ENCODE measurements at places on chromosomes 12 and 14.
A peak's percentile ranks its signal among the peaks of the same experiment; 100 is the strongest.

DNA sequence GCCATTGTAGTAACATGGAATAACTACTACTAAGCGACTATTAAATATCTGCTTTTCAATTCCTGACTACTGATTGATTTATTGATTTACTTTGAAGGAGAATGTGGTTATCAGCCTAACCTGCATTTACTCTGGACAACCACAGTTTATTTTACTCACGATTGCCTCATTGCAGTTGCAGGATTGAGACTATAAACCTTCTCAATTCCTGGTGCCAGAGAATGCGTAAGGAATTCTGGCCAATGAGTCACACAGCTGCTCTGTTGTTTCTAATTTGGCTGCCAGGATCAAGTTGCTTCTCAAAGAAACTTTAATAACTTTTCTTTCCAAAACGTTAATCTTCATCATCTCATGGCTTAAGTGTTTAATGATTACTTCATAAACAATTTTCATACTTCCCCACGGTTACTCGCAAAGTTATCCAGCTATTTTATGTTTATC is 13.1 kb upstream of the TMTC1 start:
- peak; percentile 82 for DNase-seq

- no peak for DNase-seq
Observed at GRCh38 chr14:77066578-77067172, 31.4 kb upstream of the CIPC start.

- DNase-seq: no peak
Observed at GRCh38 chr12:127012109-127012508, 1254.9 kb upstream of the TMEM132C start.

DNA sequence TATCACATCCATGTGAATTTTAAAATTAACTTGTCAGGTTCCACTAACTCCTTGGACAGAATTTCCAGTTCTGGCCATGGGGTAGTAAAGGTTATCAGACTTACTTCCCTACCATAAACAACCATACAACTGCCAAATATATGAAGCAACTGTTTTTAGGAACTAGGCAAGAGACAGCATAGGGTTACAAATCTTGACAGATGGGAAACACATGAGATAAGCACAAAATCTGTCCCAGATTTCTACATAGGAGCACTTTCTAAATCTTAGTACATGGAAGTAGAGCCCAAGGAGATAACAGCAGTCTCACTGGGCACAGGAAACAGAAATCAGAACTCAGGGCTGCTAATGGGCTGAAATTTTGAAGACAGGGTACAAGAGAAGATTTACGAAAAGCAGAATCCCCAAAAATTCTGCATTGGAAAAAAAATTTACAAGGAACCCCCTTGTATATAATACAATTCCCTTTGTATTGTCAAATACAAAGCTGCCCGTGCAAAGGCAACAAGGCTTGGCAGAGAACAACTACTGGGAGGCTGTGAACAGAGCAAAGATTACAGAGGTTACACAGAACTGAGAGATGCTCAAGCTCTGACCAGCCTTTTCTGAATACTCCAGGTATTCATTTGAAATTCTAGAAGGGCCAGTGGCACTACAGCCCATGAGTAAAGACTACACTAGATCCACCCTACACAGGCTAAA is 43.2 kb downstream of the GALNT4 start:
- no peak for DNase-seq

GRCh38 chr12:118055865-118056773 is 4.9 kb downstream of the WSB2 start:
- DNase-seq: no peak

DNA sequence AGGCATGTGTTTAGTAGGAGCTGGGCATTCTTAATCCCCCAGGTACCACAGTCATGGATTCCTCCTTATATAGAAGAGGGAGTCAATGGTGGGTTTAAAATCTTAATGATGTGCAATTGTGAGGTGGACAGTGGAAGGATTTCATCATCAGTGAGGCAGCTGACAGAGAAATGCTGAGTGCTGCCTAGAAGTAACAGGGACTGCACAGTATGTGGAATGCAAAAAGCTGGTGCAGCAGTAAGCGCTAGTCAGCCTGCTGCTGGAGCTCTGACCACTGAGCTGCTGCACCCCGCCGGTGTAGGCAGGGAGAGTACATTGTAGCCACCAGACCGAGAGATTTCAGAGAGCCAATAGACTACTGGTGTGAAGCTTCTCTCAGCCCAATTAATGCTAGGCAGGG is 80.5 kb upstream of the DACT1 start:
- DNase-seq: no peak

DNA sequence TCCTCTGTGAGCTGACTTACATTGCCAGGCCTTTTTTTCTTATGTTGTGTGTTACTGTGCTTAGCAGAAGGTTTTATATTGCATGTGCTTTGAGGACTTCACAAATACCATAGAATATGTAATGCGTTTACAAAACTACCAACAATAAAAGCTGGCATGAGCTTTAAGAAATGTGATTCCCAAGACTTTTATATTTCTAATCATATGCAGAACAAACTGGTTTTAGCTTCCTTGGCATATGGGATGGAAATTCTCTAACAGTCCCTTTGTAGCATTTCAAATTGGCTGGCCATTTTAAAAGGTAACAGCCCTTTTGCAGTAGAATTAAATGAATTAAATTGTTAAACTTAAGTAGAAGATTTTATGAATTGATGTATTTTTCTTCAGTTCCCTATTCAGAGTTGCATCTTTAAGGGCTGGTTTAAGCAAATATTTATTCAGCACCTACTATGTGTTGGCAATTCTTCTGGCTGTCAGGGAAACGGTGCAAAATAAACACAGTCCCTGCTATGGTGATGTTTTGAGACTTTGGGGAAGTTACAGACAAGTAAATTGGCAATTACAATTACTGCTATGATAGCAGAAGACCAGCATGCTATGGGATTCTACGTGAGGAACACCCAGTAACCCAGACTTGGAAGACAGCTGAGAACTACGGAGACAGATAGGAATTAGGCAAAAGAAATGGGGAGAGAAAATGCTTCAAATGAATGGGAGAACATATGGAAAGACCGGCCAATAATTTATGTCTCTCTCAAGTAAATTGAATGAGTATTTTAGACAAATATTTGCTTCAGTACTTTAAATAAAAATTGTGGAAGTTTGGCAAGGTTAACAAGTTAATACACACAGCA is 446.4 kb downstream of the EGLN3 start:
- no peak for DNase-seq

DNA sequence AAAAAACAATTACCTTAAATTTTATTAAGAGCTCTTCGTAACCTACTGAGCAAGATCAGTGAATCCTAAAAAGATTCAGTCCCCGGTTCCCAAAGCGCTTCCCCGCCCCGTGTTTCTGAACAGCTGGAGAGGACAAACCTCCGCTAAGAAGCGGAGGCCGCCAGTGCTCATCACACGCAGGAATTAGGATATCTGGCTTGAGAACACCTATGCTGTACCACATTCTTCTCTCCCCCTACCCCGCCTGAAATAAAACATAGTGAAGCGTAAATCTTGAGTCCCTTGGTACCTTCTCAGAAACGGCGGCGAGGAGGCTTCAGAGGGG is 774 bp upstream of the WDR20 start:
- DNase-seq: no peak

DNA sequence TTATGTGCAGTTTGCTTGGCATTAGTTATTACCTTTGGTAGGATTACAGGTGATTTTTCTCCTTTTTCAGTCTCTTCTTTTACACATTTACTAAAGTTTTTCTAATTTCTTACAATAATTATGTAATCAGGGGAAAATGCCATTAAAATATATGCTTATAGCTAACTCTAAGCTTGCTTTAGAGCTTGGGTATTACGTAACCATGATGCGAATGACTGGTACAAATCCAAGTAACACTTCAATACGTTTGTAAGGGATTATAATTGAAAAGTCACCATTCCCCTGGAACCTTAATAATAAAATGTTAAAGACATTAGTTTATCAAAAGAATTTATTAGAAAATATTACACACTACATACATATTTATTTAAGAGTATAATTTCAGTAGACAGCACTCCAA is 71.6 kb downstream of the SCAF11 start:
- DNase-seq: no peak

- no peak for DNase-seq
Observed at GRCh38 chr14:24426912-24427536, 2.4 kb downstream of the CBLN3 start.
